Activated CD8-positive, alpha-beta T cell treated with anti-CD3 and anti-CD28 coated beads, Interleukin-2, amount 10 ng/mL, durations not matched to agents 7 days and 5 days (primary cell): ENCODE measurements at places on chromosomes 13 and 19.

DNA sequence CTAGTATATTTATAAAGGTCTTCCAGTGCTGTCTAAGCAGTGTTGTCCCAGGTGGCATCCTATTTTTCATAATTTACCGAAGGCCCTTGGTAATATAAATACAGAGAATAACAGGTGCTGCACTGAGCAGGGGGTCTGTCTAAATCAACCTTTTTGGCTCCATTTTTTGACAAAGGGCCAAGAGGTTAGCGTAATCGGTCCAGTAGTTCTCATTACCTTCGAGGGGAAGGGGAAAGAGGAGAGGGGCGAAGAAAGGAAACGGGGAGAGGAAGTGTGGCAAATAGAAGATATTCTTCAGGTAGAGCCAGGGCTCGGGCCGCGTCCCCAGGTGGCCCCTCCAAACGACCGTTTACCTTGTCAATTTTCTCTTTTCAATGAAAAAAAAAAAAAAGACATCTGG, 749 bp upstream of the PAN3 start:
- H3K27ac ChIP-seq: peak overlapping the region; percentile 98
- H3K36me3 ChIP-seq: peaks cover 12% of the 10 kb centered on the region
- H3K27me3 ChIP-seq: no peaks in the 10 kb centered on the region
- peak overlapping the region; percentile 97 for H3K4me3 ChIP-seq
- H3K4me1 ChIP-seq: peaks cover 37% of the 10 kb centered on the region

DNA sequence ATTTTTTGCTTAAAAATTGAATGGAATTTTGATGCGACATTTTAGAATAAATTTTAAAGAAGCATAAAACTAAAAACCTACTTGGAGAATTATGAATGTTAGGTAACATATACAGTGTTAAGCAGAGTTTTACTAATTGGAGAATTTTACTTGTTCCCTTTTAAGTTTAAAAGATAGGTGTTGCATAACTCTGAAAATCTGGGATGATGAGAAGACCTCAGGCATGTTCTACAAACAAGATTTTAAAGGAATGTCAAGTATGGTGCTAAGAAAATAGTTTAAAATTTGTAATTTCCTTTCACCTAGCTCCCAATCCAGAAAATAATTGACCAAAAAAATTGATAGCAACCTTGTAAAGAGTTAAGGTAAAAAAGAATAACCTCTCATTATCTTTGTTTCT, 135.8 kb downstream of the RFC3 start:
- H3K27me3 ChIP-seq: no peaks in the 10 kb centered on the region
- H3K27ac ChIP-seq: no peak overlapping the region
- no peak for DNase-seq
- H3K4me1 ChIP-seq: no peaks in the 10 kb centered on the region

DNA sequence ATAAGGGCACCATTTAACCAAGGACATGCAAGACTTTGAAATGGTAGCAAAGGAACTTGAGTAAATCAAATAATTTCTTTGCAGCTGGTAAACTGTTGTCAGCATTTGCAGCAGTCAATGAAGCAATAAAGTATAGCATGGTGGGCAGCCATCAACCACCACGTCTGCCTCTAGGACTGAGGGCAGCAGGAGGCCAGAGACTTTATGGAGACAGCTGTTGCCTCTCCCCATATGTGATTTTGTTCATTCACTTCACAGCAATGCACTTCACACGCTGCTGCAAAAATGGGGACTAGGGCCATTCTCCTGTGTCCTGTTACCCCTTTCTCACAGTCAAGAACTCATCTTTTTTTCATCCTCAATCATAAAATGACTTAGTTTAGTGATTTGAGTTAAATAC, 51.3 kb upstream of the PCDH9 start:
- no peak for DNase-seq
- H3K27me3 ChIP-seq: no peaks in the 10 kb centered on the region
- no peak overlapping the region for H3K27ac ChIP-seq
- H3K4me1 ChIP-seq: no peaks in the 10 kb centered on the region
- no peaks in the 10 kb centered on the region for H3K36me3 ChIP-seq

- no peak for DNase-seq
- peaks cover 2% of the 10 kb centered on the region for H3K27me3 ChIP-seq
- H3K27ac ChIP-seq: no peak overlapping the region
- H3K36me3 ChIP-seq: no peaks in the 10 kb centered on the region
- H3K4me1 ChIP-seq: no peaks in the 10 kb centered on the region
Measured at GRCh38 chr13:45792827-45793303, 58.7 kb downstream of the SIAH3 start.

DNA sequence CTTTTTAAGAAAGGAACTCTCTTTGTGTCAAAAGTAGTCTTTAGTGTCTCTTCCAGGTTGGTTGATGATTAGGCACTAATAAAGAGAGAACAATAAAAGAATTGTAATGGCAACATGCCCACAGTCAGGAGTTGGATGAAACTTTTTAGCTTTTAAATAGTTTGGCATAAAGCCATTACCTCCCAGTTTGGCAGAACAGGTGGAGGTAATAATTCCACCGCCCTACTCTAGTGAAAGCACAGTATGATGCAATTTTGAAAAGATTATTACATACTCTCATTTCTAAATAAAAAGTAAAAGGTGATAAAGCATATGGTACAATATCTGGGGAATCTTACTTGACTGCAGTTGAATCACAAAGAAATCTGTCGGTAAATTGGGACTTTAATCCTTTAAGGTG, 497.6 kb downstream of the SUCLA2 start:
- H3K4me3 ChIP-seq: no peak overlapping the region
- no peak for DNase-seq
- no peaks in the 10 kb centered on the region for H3K36me3 ChIP-seq
- no peak overlapping the region for H3K27ac ChIP-seq

DNA sequence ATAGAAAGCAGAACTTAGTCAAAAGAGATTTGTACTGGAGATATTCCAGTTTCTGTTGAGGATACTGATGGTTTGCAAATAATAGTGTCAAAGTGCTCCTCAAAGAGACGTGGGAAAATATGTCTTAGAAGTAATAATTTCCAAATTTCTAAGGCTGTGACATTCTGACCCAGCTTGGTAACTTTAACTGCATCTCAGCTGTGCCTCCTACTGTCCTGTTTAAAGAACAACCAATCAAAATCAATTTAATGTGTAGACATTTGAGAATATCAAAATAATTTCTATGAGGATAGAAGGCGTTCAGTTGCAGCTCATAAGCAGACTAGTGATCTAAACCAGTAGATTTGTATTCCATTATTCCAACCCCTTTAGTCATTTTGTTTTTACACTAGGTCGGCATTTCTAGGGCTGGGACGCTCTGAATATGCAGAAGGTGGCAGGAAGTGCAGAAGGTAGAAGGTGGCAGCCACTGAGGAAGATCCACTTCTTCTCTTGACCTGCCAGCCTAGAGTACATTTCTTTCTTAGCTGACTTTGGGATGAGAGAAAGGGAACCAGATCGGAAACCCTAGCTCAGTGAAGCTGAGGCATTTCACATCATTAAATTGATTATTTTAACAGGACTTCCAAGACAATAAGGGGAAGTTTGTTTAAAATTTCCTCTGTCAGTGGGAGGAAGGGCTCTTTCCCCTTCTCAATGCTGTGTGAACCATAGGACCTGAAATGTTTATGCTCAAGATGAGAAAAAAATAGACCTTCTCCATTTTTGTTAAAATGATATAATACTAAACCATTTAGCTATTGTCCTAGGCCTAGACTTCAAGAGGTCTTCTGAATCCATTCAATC, 67.5 kb downstream of the COL4A1 start:
- no peaks in the 10 kb centered on the region for H3K36me3 ChIP-seq
- DNase-seq: no peak
- H3K4me1 ChIP-seq: no peaks in the 10 kb centered on the region
- peaks cover 18% of the 10 kb centered on the region for H3K27me3 ChIP-seq
- no peak overlapping the region for H3K4me3 ChIP-seq
